ENCODE measurements at places on chromosomes 5 and 9. TPM values are rescaled to one million over a fixed set of nuclear protein-coding genes. Genes with fewer than 3 reads are reported as not detected.

DNA sequence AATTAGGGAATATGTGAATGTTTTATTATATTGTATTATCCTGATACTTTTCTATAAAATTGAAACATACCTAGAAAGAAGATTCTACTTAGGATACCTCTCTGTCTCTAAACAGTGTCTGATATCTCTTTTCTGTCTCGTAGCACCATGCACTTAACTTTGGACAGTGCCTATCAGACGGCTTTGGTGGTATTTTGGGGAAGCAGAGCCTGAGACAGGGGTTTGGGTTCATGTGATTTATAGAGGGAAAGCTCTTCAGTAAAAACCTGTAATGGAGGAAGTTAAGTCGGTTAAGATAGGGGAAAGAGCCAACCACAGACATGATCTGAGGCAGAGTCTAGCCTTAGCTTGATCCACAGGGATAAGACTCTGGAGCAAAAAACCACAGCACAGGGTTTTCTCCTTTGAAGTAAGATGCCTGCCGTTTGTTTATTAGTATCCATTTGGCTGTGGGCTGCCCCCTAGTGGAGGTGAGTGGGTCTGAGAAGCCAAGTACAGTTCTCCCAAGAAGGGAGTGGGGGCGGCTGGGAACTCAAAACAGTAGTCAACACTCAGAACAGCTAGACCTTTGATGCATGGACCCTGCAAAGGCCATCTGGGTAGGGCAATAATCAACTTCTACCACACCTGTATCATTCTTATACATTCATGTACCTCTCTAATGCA, 141.2 kb upstream of the ASTN2 start:
- no peaks in the 10 kb centered on the region for H3K27me3 ChIP-seq
- no peak for DNase-seq
- no peak overlapping the region for H3K27ac ChIP-seq
- H3K36me3 ChIP-seq: no peaks in the 10 kb centered on the region

DNA sequence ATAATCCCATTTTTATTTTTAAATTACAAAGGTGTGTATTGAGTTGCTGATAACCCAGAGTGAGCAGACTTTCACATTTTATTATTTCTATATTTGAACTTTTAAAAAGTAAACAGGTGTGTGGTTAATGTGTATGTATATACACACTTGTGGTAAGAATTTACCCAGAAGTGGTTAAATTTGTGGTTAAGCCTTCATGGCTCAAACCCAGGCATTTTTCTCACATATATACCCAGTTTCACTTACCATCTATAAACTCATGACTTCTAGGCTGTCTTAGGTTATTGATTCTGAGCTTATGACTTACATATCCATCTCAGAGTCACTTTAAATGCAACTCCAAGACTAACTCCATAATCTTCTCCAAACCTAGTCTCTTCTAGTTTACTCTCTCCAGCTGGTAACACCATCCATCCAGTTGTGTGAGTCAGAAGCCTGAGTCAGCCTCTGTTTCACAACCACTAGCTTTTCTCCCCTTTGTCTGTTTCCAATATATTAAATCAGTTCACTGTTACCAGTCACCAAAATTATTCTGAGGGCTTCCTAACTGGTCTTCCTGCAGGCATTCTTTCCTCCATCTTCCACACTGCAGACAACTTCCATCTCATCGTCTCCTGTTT, 20.2 kb downstream of the ZBED3 start:
- H3K4me1 ChIP-seq: no peaks in the 10 kb centered on the region
- no peak overlapping the region for H3K27ac ChIP-seq
- no peak for DNase-seq
- no peaks in the 10 kb centered on the region for H3K27me3 ChIP-seq
- no peaks in the 10 kb centered on the region for H3K36me3 ChIP-seq

The BRD9 gene
- 22.0 TPM for total RNA-seq

DNA sequence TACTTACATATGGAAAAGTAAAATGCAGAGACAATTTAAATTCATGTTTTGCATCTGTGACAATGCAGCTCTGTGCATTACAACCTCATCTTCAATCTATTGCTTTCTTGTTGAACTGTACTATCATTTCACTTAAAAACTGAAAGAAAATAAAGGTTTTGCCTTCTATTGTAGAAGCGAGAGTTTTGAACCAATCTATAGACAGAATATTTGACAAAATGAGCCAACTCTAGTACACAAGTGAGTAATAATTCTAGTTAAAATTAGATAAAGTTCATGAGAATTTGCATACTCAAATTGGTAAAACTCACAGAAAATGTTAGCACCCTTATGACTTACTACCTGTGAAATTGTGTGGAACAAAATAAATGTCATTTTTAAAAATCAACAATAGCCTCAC, 123.7 kb downstream of the EDIL3 start:
- no peak overlapping the region for H3K4me3 ChIP-seq
- no peaks in the 10 kb centered on the region for H3K27me3 ChIP-seq
- H3K36me3 ChIP-seq: no peaks in the 10 kb centered on the region
- H3K4me1 ChIP-seq: no peaks in the 10 kb centered on the region
- H3K27ac ChIP-seq: no peak overlapping the region

GRCh38 chr5:38208782-38209378, 49.5 kb upstream of the EGFLAM start:
- no peak for DNase-seq
- H3K36me3 ChIP-seq: no peaks in the 10 kb centered on the region
- H3K4me1 ChIP-seq: no peaks in the 10 kb centered on the region
- H3K27ac ChIP-seq: no peak overlapping the region
- no peak overlapping the region for H3K4me3 ChIP-seq

- H3K36me3 ChIP-seq: no peaks in the 10 kb centered on the region
- H3K27ac ChIP-seq: no peak overlapping the region
- no peaks in the 10 kb centered on the region for H3K4me1 ChIP-seq
- no peak for DNase-seq
These were observed 109.8 kb upstream of the TBC1D2 start for GRCh38 chr9:98365227-98365669.

- H3K27ac ChIP-seq: no peak overlapping the region
- no peaks in the 10 kb centered on the region for H3K4me1 ChIP-seq
- no peaks in the 10 kb centered on the region for H3K27me3 ChIP-seq
- no peak overlapping the region for H3K4me3 ChIP-seq
These were observed 308.9 kb upstream of the MPDZ start for GRCh38 chr9:13588151-13589033.

The ERCC6L2 gene
- 32.7 TPM for total RNA-seq

The PPP2R2B gene
- 0.53 TPM for total RNA-seq

The HSPB3 gene
- total RNA-seq: not detected

The ARID3C gene
- total RNA-seq: not detected

GRCh38 chr5:72377910-72378638, 57.9 kb downstream of the PTCD2 start:
- no peak overlapping the region for H3K27ac ChIP-seq
- peaks cover 37% of the 10 kb centered on the region for H3K4me1 ChIP-seq
- no peak overlapping the region for H3K4me3 ChIP-seq
- no peak for DNase-seq
- no peaks in the 10 kb centered on the region for H3K36me3 ChIP-seq

DNA sequence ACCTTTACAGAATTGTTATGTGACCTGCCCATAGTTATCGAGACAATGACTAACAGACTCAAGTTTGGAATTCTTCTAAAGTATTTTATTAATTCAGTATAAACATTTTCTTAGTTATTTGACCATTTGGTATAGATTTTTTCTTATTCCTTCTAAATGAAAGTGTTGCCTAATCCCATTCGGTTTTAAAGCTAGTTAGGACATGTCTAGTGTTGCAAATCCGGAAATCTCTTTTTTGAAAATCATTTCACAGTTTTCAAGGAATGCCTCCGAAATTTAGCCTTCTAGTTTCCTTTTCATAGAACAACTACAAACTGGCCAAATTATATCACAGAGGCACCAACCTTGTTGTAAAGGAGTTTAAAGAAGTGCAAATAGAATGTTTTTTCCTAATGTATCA, 171.8 kb downstream of the XRCC4 start:
- no peaks in the 10 kb centered on the region for H3K4me1 ChIP-seq
- no peaks in the 10 kb centered on the region for H3K27me3 ChIP-seq
- DNase-seq: no peak
- H3K36me3 ChIP-seq: no peaks in the 10 kb centered on the region
- H3K27ac ChIP-seq: no peak overlapping the region

The SMIM33 gene
- total RNA-seq: not detected

GRCh38 chr9:93599571-93600403, 23.4 kb downstream of the PHF2 start:
- no peak for DNase-seq
- H3K4me3 ChIP-seq: no peak overlapping the region
- no peak overlapping the region for H3K27ac ChIP-seq
- H3K36me3 ChIP-seq: no peaks in the 10 kb centered on the region

DNA sequence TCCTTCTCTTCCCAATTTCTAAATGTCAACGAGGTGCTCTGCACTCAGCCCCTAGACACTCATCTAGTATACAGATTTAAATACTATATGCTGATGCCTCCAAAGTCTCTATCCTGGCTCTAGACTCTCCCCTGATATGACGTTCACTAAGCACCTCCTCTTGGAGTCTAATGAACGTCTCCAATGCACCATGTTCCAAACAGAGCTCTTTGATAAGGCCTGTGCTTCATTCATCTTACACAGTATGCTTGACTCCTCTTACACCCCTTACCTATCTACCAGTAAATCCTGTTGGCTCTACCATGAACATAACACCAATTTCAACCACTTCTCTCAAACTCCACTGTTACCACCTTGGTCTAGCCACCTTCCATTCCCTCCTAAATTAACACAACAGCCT, 25.7 kb downstream of the OXCT1 start:
- H3K36me3 ChIP-seq: no peaks in the 10 kb centered on the region
- no peak for DNase-seq
- H3K27ac ChIP-seq: no peak overlapping the region
- H3K27me3 ChIP-seq: no peaks in the 10 kb centered on the region

GRCh38 chr9:38641985-38642864, 21.8 kb upstream of the ANKRD18A start:
- H3K27me3 ChIP-seq: no peaks in the 10 kb centered on the region
- no peaks in the 10 kb centered on the region for H3K4me1 ChIP-seq
- H3K4me3 ChIP-seq: no peak overlapping the region
- no peak overlapping the region for H3K27ac ChIP-seq

The ROR2 gene
- 6.0 TPM for total RNA-seq

- no peak overlapping the region for H3K27ac ChIP-seq
- no peak for DNase-seq
- no peaks in the 10 kb centered on the region for H3K27me3 ChIP-seq
- no peaks in the 10 kb centered on the region for H3K4me1 ChIP-seq
These were observed 741.8 kb downstream of the CDH12 start for GRCh38 chr5:22111320-22111719.

GRCh38 chr5:68182094-68182493, 33.5 kb upstream of the PIK3R1 start:
- DNase-seq: no peak
- no peak overlapping the region for H3K4me3 ChIP-seq
- H3K36me3 ChIP-seq: no peaks in the 10 kb centered on the region
- no peak overlapping the region for H3K27ac ChIP-seq

The BAAT gene
- not detected for total RNA-seq

GRCh38 chr5:59569158-59569557, 324.4 kb downstream of the PDE4D start:
- H3K27me3 ChIP-seq: no peaks in the 10 kb centered on the region
- H3K36me3 ChIP-seq: no peaks in the 10 kb centered on the region
- no peak for DNase-seq
- no peak overlapping the region for H3K4me3 ChIP-seq

The PSAT1 gene
- total RNA-seq: 54.1 TPM

The SPINK6 gene
- not detected for total RNA-seq

DNA sequence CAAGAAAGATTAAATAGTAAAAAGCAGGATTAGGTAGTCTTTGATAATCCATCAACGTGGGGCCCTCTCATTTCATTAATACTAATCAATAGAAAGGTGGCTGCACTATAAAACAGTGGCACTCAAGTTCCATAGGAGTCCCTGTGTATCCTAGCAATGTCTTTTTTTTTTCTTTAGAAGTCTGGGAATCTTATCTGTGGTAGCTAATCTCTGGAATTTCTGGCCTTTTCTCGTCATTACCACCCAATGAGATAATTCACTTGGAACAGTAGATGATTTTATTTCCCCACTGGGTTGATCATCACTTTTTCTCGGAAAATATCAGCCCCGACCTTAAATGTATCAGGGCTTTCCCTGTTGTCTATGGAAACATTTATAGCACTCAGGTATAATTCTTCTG, 86.8 kb upstream of the CDH6 start:
- no peaks in the 10 kb centered on the region for H3K4me1 ChIP-seq
- H3K27ac ChIP-seq: no peak overlapping the region

GRCh38 chr9:109792951-109793546, 13.1 kb downstream of the PALM2AKAP2 start:
- H3K36me3 ChIP-seq: no peaks in the 10 kb centered on the region
- H3K4me1 ChIP-seq: peaks cover 17% of the 10 kb centered on the region
- no peak overlapping the region for H3K4me3 ChIP-seq
- peak overlapping the region; percentile 69 for H3K27ac ChIP-seq
- H3K27me3 ChIP-seq: no peaks in the 10 kb centered on the region

- no peaks in the 10 kb centered on the region for H3K4me1 ChIP-seq
- H3K27ac ChIP-seq: no peak overlapping the region
- H3K4me3 ChIP-seq: no peak overlapping the region
- no peak for DNase-seq
- H3K27me3 ChIP-seq: no peaks in the 10 kb centered on the region
These were observed 44.3 kb downstream of the GLRA1 start for GRCh38 chr5:151880324-151880723.

The FBXO10 gene
- 5.1 TPM for total RNA-seq

- H3K27ac ChIP-seq: no peak overlapping the region
- H3K4me1 ChIP-seq: no peaks in the 10 kb centered on the region
- DNase-seq: no peak
These were observed 234.7 kb downstream of the HTR1A start for GRCh38 chr5:63727583-63727982.

GRCh38 chr5:102678267-102679058, 76.6 kb upstream of the PAM start:
- DNase-seq: no peak
- no peaks in the 10 kb centered on the region for H3K27me3 ChIP-seq
- peaks cover 15% of the 10 kb centered on the region for H3K4me1 ChIP-seq
- H3K36me3 ChIP-seq: no peaks in the 10 kb centered on the region
- no peak overlapping the region for H3K27ac ChIP-seq
- no peak overlapping the region for H3K4me3 ChIP-seq

- no peak overlapping the region for H3K27ac ChIP-seq
- H3K36me3 ChIP-seq: no peaks in the 10 kb centered on the region
- no peak for DNase-seq
- no peaks in the 10 kb centered on the region for H3K27me3 ChIP-seq
- H3K4me1 ChIP-seq: no peaks in the 10 kb centered on the region
These were observed 604.8 kb downstream of the BNC2 start for GRCh38 chr9:16265688-16266087.

The ALDH7A1 gene
- total RNA-seq: 49.4 TPM

- H3K4me3 ChIP-seq: no peak overlapping the region
- no peaks in the 10 kb centered on the region for H3K27me3 ChIP-seq
- H3K4me1 ChIP-seq: peaks cover 53% of the 10 kb centered on the region
- DNase-seq: no peak
- no peaks in the 10 kb centered on the region for H3K36me3 ChIP-seq
These were observed 176.5 kb downstream of the HSPA4 start for GRCh38 chr5:133228316-133228715.
